Central memory CD4-positive, alpha-beta T cell (primary cell): ENCODE measurements at places on chromosomes 1 and 21.

GRCh38 chr1:161013488-161014230 is 7.3 kb downstream of the F11R start:
- DNase-seq, result peak; percentile 60

GRCh38 chr1:54950369-54951163 is 29.9 kb upstream of the TMEM61 start:
- peak; percentile 39 for DNase-seq

GRCh38 chr1:238409932-238410331 is 519.2 kb upstream of the ZP4 start:
- DNase-seq, result no peak

GRCh38 chr1:112961072-112961471 is 5.1 kb upstream of the SLC16A1 start:
- no peak for DNase-seq

DNA sequence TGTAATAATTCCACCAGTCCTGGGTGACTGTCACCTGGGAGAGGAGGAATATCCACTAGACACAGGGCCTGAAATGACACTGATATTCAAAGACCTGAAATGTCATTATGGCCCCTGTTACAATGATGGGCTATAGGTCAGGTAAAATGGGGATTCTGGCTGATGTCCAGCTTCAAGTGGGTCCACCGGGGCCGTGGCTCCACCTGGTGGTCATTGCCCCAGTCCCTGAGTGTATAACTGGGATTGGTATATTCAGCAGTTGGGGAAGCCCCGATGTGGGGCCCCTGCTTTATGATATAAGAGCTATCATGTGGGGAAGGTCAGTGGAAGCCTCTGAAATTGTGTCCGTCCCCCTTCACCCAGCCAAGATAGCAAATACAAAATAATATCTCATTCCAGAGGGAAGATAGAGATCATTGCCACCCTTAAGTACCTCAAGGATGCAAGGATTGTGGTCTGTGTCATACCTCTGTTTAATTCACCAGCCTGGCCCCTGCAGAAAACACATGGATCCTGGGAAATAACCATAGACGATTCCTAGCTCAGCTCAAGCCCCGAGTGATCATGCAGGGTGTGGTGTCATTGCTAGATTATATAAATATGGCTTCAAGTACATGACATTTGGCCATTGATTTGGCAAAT is 19.4 kb downstream of the PLEKHO1 start:
- DNase-seq, result peak; percentile 22

DNA sequence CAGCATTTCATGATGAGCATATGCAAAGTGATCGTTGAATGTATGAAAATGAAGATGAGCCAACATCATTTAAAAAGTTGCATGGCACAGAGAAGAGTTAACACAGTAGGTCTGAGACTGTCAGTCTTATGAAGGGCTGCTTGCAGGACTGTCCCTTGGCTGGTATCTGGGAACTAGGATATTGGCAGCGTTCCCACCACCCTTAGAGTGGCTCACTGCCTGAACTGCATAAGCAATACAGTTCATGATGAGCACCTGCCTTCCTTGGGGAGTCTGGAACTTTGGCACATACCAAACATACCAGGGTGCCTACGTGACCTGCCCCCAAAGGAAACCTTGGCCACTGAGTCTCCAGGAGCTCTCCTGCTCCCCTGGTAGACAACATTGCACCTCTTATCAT is 161.8 kb downstream of the DSCAM start:
- DNase-seq, result no peak

- no peak for DNase-seq
These were observed 258.9 kb downstream of the SEC16B start for GRCh38 chr1:177710696-177711620.

- DNase-seq, result no peak
These were observed 92.9 kb downstream of the KIF14 start for GRCh38 chr1:200527670-200528069.

- no peak for DNase-seq
These were observed 356.5 kb upstream of the PTBP2 start for GRCh38 chr1:96365076-96365475.

GRCh38 chr1:108570128-108570527 is 10.2 kb downstream of the EEIG2 start:
- DNase-seq, result peak; percentile 12

GRCh38 chr1:31614414-31615005 is 3.0 kb upstream of the HCRTR1 start:
- DNase-seq, result no peak

GRCh38 chr1:72375226-72375625 is 92.9 kb upstream of the NEGR1 start:
- no peak for DNase-seq

GRCh38 chr1:192100686-192101468 is 57.4 kb upstream of the RGS18 start:
- no peak for DNase-seq
